Osteoblast (primary cell): ENCODE measurements at places on chromosomes 5 and 9. TPM values are rescaled to one million over a fixed set of nuclear protein-coding genes. Genes with fewer than 3 reads are reported as not detected.

CCIN gene
- total RNA-seq = 1.2 and 2.2 TPM in 2 replicates

CCL28 gene
- total RNA-seq = 11.8 and 15.6 TPM in 2 replicates

ECM2 gene
- 55.4 and 62.2 TPM in 2 replicates for total RNA-seq

STKLD1 gene
- total RNA-seq = 0.72 and 1.2 TPM in 2 replicates

- peak; percentile 18 for DNase-seq
These were observed 404.0 kb downstream of the TLE4 start for GRCh38 chr9:79975621-79976256.

DNA sequence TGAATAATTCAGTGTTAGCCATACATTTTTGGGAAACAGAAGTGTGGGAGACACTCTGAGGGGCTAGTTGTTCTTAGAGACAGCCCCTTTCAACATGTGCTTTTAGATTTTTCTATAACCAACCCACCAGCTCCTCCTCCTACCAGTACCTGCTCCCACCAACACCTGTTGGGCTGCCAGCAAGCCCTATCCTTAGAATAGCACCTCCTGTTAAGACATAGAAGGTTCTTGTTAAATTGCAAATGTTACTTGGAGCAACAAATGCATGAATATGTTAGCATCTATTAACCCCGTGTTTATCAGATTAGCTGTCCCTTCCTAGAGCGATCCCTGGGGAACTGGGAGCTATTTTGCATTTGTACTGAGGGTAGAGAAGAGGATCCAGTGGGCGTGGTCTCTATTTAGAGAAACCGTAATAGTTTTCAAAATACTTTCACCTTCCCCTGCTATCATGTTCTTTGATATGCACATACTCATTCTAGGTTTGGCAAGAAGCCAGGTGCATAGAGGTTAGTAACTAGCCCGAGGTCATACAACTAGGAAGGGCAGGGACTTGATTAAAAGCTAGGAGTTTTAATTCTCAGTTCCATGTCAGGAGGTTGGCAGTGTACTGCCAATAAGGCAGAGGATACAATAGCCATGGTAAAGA lies 334.4 kb downstream of the KCTD16 start:
- peak; percentile 9 for DNase-seq

DNA sequence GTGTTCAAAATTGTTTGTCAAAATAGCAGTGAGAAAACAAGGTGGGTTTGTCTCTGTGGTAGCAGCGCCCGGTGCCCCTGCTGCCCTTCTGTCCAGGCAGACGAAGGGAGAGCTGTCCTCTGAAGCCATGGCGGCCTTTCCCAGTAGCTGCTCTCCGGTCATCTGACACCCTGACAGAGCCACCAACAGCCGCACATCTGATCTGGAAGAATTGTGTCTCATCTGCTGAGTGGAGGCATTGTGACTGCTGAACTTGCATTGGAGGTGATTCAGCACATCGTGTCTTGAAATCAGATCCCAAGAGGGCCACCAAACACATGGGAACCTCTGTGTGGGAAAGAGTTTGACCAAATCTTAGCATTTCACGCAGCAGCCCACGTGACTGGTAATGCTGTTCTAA lies 337.6 kb upstream of the IRX1 start:
- no peak for DNase-seq

- peak; percentile 58 for DNase-seq
These were observed 78.8 kb downstream of the F2RL2 start for GRCh38 chr5:76544268-76544926.

DNA sequence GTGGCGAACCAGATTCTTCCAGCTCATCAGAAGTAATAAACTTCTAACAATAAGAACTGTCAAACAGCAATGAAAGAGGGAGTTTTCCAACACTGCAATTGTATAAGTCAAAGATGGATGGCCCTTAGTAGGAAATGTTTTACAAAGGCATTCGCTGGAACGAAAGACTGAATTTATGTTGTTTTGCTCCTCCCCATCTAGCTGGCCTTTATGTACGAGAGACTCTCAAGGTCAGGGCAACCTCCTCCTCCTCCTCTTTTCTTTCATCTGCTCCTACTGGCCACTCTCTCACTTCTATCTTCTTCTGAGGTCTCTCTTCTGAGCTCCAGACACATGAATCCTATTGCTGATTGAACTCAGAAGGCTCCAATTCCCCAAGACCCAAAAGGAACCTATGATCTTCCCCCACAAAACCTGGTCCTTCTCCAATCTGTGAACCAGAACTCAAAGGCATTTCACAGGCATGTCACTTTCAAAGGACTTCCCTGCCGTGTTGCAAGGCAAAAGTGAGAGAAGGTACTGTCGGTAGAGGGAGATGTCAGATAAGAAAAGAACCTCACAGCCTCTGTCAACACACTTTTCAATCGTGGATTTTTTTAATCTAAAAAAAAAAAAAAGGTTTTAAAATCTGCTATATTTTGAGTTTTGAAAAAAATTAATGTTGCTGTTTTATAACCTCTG lies 28.5 kb upstream of the PUM3 start:
- DNase-seq = peak; percentile 86

DNA sequence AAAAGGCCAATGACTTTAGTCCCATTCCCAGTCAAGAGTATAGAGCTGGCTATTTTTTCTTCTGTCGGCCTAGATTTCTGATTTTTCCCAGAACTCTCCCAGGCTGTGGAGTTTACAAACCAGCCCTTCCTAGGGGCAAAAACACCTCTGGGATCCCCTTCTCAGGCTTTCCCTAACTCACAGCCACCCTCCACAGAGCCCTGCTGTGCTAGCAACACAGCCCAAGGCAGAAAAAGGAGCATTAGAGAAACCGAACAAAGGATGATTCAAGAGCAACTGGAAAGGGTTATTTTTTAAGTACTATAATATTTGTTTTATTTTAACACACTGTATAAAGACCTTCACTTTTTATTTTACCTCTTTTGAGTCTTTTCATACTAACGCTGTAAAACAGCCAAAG lies 234.8 kb downstream of the GLIS3 start:
- no peak for DNase-seq

- DNase-seq = no peak
These were observed 50.8 kb downstream of the C5 start for GRCh38 chr9:120999317-120999716.

- peak; percentile 66 for DNase-seq
These were observed 156.1 kb upstream of the DAB2 start for GRCh38 chr5:39580702-39581453.

GRCh38 chr5:176748073-176748966 lies 62.0 kb upstream of the UNC5A start:
- no peak for DNase-seq

DNA sequence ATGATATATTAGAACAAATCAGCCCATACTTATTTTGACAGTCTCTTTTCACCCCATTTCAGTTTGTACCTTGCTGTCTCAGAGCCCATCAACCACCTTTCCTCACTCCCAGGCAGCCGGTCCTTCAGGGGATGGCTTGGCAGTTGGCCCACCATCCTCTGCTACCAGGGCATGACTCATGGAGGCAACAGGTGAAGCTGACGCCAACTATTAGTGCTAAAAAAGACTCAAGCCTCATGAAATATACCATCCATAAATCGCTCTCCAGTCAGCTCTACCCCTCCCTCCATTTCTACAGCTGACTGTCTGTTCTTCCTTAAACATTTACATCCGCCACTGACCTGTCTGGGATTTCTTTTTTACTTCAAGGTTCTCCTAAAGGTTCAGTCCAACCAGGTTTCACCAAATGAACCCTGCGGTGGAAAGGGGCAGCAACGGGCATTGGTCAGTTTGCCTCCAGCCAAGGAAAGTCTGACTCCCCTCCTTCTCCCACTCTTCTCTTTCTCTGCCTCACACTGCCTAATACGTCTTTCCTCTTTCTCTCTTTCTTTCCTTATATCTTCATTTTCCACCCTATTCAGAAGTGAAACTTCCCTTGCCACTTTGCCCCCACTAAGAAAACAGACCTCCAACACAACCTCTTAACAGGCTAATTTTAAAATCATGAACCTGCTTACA lies 439.1 kb downstream of the RAB3C start:
- DNase-seq = peak; percentile 29

- DNase-seq = peak; percentile 27
These were observed 126.4 kb upstream of the SLC12A2 start for GRCh38 chr5:127957183-127957582.

DNA sequence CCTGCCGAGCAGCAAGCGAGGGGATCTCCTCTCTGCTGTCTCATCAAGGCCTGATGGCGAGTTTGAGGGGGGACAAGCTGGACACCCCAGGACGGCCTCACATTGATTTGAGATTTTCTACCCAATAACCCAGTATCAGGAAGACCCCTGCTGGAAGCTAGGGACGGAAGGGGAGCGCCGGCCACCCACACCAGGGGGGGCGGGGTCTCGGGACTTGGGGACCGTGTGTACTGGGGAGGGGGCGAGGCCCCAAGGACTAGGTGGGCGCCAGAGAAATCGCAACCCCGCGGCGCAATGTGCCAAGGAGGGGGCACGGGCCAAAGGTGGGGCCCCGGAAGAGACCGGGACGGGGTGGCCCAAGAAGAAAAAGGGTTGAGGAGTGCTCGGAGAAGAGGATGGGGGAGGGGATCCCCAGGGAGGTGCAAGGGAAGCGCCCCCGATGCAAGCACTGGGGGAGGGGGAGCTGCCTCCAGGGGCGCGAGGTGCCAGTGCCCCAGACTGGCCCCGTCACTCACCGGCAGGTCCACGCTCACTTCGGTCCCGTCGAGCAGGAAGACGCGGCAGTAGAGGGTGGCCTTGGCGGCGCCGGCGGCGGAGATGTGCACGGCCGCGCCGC lies 1.1 kb downstream of the EPB41L4B start:
- no peak for DNase-seq

DNA sequence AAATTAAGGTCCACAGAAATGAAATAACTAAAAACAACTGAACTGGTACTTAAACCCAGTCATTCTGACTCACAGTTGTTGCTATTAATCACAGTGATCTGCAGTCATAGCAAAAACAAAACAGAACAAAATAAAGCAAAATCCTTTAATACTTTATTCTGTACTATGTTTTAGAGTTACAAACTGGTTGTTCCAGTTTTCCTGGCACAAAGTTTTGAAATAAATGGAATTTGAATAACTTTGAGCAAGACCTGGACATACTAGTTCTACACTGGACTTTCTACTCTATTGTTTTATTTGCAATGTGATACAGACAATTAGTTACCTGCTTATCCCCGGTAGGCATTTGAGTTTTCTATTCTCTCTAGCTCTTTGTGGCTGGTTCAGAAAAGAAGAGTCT lies 147.9 kb downstream of the DMRT2 start:
- DNase-seq = no peak

DNA sequence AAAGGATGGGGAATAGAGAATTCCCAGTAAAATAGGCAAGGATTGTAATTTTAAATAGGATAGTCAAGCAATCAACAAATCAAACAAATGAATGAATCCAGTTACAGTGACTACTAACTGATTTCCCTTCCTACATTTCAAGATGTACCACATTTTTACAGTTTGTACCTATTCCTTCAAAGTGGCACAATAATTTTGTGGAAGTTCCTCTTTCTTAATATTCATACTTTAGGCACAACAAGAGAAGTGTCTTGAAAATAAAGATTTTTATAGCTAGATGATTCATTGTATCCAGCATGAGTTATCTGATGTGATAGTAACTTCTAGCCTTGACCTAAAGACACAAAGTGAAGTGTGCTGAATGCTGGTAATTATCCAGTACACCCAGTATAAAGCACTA lies 122.2 kb upstream of the ACOT12 start:
- no peak for DNase-seq

DNA sequence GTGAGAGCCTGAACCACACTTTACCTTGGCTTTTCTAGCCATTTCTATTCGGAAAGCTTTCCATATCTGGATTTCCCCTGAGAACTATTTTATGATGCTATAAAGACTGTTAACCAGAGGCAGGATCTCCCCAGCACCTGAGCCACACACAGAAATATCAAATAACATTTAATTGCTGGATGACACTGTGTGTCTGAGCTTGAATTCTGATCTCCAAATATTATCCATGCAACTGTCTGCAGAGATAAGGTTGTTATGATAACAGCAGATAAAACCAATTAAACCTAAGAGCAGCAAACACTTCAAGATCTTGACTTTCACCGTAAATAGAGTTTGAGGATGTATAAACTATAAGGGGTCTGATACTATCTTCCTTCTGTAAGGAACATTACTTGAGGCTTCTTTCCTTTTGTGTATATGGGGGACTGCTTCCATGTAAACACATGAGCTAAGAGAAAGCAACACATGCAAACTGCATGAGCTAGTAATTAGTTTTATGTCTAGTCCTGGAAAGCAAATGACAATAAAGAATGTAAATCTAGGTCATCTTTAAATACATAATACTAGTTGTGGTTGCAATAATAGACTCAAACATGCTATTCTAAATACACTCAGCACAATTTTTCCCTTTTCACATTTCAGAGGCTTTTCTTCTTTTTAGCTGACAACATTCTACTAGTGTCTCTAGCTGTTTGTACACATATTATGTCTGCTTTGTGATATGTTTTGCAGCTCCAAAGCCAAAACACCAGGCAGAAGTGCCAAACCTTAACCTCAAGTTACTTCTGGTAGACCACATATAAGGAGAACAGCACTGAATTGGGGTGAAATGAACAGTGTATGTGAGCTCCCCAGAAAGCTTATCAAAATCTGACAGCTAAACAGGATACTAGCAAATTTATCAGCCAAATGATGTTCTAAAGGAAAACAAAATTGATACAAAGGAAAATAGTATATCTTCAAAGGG lies 136.5 kb downstream of the EFNA5 start:
- no peak for DNase-seq

DNA sequence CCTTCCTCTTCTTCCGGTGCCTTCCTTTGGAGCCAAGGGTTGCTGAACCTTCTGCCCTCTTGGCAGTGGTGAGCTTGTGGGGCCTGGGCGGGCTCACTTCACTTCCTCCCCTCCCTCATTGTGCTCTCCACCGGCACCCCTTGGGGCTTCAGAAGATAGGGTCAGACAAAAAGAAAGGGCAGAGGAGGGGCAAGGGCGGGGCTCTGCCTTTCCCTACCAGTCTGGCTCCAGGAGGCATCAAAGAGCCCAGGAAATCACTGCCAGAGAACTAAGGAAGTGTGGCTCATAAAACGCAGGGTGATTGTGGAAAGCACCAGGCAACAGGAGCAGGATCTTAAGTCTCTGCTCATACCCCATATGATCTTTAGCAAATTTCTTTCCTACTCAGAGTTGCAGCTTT lies 34.8 kb downstream of the ACOT12 start:
- no peak for DNase-seq

DNA sequence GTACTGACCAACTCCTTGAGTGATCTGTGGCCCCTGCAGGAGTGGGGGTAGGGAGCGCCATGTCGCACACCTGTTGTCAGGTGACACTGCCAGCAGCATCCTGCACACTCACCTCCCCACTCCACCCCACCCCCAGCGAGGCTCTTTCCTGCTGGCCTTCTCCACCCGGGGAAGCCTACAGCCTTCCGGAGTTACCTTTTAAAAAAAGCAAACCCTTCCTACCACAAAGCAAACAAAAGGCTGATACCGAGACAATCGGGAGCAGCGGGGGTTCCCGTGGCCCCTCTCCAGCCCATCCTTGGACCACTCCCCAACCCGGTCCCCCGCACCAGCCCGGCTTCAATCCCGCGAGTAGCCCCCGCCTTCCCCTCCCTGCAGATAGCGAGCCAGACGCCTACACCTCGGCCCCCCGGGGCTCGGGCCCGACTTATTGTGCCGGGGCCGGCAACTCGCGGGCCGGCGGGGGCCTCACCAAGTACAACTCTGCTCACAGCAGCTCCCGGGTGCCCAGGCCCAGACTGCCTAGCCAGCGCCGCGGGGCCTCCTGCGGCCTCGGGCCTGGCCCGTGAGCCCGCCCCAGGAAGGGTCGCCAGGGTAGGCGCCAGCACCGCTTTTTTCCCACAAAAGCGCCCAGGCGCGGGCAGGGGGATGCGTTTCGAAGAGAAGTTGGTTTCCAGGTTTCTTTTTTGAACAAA lies 724 bp downstream of the MACROH2A1 start:
- peak; percentile 72 for DNase-seq
